ENCODE measurements at places on chromosomes 2 and 18.
A peak's percentile ranks its signal among the peaks of the same experiment; 100 is the strongest.

GRCh38 chr2:60309336-60309735, 244.1 kb downstream of the BCL11A start:
- DNase-seq, result no peak

DNA sequence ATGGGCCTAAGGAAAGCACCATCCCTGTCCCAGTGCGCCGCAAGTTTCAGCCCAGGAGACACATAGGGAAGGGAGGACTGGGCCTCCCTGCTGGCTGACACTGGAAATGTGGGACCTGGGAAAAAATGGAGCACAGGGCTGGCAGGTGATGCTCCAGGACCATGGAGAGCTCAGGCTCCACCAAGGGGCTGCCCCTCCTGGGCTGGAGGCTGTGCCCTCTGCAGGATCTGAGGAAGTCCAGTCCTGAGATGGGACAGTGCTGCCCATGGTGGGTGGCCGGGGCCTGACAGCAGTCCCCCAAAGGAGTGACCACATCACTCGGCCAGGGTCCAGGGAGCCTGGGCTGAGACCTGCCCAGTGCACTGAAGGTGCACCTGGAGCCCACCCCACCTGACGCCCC, 108.6 kb upstream of the TEKT4 start:
- no peak for DNase-seq

- no peak for DNase-seq
These were observed 198.4 kb downstream of the RBM43 start for GRCh38 chr2:151063271-151063670.

DNA sequence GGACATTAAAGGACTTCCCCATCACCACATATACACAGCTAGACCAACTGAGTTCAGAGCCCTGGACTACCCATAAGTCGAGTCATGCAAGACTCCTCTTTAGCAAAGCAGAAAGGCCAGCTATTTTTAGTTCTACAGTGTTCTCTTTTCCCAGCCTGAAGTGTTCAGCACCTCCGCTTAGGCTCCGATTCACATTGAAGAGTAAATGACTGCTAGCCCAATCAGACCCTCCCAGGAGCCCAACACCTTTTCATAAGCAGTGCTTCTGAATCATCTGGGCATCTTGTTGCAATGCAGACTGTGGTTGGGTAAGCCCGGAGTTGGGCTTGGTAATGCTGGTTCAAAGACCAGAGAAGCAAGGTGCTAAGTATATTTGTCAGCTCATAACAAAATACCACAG, 138.6 kb upstream of the MSH6 start:
- DNase-seq, result no peak

DNA sequence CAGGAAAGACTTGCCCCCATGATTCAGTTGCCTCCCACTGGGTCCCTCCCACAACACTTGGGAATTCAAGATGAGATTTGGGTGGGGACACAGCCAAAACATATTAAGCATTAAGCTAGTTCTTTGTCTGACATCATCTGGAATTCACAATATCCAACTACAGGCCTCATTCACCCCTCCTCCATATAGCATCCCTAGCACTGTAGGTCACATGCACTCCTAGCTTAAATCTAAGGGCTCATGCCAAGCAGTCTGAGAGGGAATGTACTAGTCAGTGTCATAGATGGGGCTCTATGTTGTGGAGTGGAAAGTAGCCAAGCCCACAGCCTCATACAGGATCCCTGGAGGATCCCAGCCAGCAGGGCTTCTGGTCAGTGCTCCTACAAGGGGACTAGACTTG, 92.1 kb downstream of the IRS1 start:
- DNase-seq, result no peak

DNA sequence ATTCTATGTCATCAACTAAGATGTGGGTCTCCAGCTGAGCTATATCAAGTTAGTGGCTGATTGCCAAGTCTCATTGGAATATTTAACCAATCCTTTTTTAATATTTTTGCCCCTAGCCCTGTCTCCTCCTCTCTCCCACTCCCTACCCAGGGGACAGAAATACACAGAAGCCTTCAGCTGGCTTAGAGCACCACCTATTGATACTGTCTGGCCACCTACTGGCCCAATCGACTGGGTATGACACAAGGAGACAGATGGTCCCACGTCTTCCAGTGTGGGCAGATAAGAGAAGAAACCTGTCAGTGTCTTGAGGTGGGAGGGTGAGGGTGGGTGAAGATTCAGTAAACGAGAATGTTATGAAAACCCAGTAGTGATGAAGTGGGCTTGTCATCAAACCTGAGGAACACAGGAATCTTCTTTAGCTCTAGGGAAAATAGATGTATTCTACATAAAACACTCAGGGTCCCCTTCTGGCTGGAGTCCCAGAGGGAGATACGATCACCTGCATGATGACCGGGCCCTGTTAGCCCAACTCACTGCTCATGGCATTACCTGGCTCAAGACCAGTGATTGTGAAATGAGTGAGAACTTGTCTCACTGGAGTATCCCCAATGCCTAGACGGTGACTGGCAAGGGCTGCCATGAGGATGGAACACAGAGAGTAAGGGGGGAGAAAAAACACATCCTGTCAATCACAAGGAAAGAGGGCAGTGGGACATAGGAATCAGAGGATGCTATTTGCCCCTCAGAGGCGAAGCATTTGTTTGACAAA, 26.7 kb downstream of the POLR1A start:
- peak; percentile 43 for DNase-seq

DNA sequence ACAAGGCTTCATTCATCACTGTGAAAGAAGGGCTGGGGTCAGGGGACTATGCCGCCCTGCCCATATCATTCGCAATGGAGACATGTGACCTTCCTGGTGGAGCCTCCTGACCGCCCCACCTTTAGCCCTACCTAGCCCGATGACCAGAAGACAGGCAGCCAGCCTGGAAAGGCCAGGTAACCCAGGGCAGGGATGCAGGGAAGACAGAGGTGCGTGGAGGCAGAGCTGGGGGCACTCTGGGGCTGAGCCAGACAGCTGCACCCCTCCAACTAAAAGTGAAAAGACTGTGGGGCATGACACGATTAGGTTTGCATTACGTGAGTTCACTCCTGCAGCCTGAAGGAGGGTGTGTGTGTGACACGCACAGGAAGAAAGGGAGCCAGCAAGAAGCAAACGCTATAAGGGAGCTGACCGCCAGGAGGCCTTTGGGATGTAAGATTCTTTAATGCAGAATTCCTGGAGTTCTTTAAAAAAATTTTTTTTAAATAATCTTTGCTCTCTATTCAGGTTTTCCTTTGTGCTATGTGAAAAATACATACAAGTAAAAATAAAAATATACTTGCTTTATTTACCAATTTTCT, 3.7 kb upstream of the HES6 start:
- DNase-seq, result no peak

- DNase-seq, result no peak
These were observed 40.6 kb upstream of the INHBB start for GRCh38 chr2:120305296-120305695.

DNA sequence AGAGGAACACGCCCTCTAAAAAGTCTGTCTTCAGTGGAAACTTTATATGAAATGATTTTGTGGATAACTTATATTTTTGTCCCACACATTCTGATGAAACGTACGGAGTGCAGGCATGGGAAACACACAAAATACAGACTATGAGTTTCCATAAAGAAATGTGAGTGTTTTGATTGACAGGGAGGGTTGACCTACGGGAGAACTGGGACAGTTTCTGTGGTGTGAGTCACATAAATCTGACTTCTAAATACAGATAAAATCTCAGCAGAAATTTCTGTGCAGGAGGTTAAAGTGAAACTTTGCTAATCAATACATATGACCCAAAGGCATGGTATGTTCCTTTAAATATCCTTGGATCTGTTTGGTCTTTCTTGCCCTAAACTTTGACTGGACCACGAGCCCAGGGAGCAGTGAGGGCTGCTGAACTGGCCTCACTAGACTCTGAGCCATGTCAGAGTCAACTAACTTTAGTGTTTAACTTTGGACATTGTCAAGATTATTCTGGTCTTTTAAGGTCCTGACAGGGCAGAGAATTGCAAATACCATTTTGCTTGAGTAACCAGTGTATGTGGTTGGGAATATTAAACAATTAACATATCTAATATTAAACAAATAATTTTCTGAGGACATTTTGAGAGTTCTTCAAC, 206.9 kb upstream of the LYPD1 start:
- DNase-seq, result no peak

GRCh38 chr18:58858591-58859468, 5.8 kb upstream of the ZNF532 start:
- DNase-seq, result no peak

GRCh38 chr2:178521304-178522150, 41.3 kb downstream of the PLEKHA3 start:
- peak; percentile 74 for DNase-seq

DNA sequence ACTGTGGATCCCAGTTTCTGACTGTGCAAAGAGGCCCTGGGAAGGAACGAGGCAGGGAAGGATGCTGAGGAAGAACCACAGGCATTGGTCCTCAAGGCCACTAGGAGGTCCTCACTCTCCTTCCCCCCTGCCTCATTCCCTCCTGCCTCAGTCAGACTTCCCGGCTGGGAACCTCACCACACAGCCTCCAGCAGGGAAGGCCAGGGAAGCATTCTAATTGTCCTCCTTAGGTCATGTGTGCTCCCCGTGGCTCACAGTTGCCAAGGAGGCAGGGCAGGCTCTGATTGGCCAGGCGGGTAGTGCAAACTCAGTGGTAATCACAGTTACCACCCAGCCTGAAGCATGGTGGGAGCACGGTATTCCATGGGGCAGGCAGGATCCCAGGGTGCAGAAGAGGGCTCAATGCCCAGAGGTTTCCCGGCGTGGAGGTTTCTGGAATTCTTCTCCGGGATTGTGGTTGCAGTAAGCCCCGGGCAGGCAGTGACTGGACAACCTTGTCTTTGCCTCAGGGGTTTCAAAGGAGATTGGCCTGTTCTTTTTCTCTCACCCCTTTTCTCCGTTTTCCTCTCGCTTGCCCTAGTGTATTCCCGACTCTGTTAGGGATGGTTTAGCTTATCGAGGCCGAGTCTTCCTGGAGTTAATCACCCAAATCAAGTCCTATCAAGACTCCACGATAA, 27.1 kb downstream of the FER1L5 start:
- no peak for DNase-seq

- no peak for DNase-seq
These were observed 249.8 kb downstream of the ARHGAP15 start for GRCh38 chr2:143378996-143379395.

DNA sequence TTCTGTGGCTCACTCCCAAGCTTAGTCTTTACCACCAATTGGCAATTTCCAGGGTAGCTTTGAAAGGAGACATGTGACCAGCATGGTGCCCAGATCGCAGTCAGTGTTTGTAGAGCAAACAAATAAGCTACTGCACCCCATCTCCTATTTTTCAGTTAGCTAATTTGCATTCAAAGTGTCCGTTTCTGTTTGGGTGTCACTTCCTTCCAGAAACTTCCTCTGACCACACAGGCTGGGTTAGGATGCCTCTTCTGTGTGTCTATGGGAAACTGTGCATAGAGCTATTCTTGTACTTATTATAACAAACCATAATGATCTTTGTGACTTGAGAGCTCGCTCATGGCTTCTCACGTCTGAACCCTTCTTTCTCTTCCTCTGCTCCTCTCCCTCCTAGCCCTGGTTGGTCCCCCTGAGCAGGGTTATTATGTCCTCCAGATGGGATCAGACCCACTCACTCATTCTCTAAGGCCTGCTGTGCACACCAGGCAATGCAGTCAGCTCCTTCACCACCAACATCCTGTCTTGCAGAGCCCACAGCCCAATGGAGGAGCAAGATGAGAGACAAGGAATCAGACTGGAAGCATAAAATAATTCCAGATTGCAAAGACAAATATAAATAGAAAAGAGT, 101.2 kb upstream of the ALK start:
- DNase-seq, result no peak

GRCh38 chr2:127071901-127072328, 35.0 kb downstream of the BIN1 start:
- no peak for DNase-seq

DNA sequence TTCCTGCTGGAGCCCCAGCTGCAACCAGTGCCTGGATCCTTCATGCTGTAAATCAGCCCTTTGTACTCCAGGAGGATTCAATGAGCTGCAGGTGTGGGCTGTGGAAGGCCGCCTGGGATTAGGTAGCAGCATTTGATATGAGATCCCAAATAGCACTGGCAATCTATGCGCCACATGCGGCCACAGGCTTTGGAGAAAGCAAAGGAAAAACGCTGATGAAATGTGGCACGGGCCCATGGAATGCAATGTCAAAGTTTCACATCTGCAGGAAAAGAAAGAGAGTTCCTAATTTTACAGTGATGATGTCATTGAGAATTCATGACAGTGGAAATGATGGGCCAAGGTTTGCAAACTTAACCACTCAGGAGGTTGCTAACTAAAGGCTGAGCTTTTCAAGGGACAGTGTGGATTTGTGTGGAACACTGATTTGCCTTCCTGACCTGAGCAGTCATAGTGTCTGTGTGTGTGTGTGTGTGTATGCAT, 216.4 kb upstream of the OSR1 start:
- DNase-seq, result no peak

GRCh38 chr2:194550702-194551101, 1106.3 kb upstream of the SLC39A10 start:
- no peak for DNase-seq

- no peak for DNase-seq
These were observed 532.1 kb downstream of the SOX11 start for GRCh38 chr2:6224267-6224666.

DNA sequence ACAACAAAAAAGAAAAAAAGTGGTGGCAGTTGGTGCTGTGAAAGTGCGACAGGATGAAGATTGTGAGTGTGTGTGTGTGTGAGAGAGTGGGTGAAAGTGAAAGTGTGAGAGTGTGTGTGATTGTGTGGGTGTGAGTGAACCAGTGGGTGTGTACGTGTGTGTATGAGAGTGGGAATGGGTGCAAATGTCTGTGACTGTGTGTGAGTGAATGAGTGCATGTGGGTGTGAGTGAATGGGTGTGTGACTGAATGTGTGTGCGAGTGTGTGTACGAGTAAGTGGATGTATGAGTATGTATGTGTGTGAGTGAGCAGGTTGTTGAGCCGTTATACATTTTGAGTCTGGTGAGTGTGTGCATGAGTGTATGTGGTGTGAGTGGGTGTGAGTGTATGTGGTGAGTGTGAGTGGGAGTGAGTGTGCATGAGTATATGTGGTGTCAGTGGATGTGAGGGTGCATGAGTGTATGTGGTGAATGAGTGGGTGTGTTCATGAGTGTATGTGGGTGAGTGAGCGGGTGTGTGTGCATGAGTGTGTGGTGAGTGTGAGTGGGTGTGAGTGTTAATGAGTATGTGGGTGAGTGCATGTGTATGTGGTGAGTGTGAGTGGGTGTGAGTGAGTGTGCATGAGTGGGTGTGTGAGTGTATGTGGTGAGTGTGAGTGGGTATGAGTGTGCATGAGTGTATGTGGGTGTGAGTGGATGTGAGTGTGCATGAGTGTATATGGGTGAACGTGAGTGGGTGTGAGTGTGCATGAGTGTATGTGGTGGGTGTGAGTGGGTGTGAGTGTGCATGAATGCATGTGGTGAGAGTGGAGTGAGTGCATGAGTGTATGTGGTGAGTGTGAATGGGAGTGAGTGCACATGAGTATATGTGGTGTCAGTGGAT, 69.3 kb upstream of the HPCAL1 start:
- no peak for DNase-seq
